Fibroblast of gingiva (primary cell): ENCODE measurements at places on chromosomes 2 and 18.

DNA sequence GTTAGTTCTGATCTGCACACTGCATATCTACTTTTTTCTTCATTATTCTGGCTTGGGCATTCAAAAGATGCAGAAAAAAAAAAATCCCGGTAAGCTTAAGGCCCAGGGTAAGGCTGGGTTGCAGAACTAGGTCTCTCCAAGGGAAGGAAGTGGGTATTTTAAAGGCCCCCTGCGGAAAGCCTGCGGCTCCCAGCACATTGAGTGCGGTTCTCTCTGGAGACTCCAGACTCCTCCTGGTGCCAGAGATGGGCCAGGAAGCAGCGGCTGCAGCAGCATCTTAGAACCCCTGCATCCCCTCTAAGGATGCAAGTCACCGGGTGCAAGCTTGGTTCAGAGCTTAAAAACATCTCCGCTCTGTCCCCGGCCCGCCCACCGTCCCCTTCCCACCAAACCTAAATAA is 49.5 kb downstream of the TGIF1 start:
- DNase-seq = no peak

- no peak for DNase-seq
These were observed 520.1 kb downstream of the BCL11A start for GRCh38 chr2:60033325-60033724.

GRCh38 chr2:51304311-51304710 is 272.4 kb upstream of the NRXN1 start:
- no peak for DNase-seq

GRCh38 chr2:237218756-237219155 is 133.1 kb downstream of the COPS8 start:
- DNase-seq = peak; percentile 60

- DNase-seq = no peak
These were observed 14.1 kb downstream of the MFF start for GRCh38 chr2:227339098-227339599.

GRCh38 chr2:102233132-102233884 is 46.5 kb downstream of the IL1RL2 start:
- no peak for DNase-seq

GRCh38 chr2:113977660-113978523 is 88.0 kb downstream of the ACTR3 start:
- peak; percentile 19 for DNase-seq

DNA sequence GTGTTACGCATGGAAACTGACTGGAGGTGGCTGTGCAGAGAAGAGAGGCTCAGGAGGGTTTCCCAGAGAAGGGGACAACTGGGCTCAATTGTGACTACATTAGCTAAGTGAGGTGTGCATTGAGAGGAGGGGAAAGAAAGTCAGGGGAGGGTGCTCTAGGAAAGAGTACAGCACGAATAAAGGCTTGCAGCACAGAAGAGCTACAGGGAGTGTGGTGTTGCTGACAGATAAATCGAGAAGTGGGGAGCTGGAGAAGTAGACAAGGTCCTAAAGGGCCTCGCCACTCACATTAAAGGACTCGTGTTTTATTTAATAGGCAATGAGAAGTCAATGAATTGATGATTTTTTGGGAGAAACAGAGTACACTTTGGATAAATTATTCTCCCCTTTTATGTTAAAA is 65.7 kb upstream of the CTAGE1 start:
- DNase-seq = no peak

DNA sequence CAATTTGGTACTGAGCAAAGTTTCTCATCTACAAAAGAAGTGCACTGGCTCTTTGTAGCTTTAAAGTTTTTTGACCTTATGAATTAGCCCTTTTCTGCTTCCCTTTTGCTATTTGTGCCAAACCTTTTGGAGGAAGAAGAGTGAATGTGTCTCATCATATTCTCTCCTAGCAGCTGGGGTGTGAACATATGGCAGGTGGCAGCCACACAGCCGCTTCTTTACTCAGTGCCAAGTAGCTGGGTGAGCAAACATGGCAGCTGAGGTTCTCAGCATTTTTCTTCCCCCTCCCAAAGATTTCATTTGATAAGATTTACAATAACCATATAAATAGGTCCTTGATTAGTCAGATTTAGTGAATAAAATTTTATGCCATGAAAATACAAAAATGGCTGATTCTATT is 46.7 kb upstream of the STK17B start:
- no peak for DNase-seq

GRCh38 chr2:226792155-226792881 is 7.3 kb downstream of the IRS1 start:
- peak; percentile 18 for DNase-seq

DNA sequence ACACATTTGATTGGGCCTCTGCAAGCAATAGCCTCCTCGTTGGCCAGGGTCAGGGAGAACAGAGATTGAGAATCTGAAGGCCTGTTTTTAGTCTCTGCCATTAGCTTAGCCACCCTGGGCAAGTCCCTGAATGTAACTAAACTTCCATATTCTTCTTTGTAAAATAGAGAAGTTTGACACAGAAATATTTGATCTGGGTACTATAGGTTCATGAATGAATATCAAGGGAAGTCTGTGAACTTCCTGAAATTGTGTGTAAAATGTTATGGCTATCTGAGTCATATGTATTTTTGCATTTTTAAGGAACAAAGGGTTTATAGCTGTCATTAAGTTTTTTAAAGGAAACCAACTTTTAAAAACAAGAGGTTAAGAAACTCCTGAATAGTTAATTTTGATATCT is 23.2 kb downstream of the RND3 start:
- DNase-seq = no peak

- no peak for DNase-seq
These were observed 135.0 kb downstream of the SMAD2 start for GRCh38 chr18:47795434-47795814.

DNA sequence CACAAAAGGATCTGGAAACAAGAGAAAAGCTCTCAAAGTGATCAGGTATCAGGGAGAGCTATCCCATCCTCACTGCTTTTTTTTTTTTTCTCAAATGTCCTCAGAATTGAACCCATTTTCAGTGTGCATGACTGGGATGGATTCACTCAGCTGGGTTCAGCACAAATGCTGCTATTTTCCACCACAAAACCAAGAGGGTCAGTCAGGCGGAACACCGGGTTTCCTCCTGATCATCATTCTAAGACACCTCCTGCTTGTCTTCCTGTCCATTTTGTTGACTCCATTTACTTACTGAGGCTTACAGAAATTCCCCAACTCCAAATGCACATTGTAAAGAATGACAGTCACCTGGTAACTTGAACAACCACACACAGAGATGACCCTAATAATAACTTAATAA is 39.9 kb downstream of the CYRIA start:
- DNase-seq = no peak

DNA sequence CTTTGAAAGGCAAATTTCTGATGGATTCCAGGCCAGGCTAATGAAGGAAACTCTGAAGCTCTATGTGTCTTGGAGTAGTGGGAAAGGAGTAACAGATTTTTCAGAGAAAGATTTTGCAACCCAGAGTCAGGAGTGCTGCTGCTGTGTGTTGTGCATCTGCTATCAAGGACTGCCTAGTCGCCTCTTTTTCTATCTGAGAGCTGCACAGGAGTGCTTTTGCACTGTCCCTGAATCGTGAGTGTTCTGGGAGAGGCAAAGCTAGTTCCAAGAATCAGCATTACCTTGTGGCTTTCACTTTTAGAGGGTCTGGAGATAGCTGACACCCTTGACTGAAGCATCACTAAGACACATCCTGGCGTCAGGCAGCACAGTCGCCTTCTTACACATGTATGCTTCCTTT is 336.4 kb downstream of the PARD3B start:
- no peak for DNase-seq

DNA sequence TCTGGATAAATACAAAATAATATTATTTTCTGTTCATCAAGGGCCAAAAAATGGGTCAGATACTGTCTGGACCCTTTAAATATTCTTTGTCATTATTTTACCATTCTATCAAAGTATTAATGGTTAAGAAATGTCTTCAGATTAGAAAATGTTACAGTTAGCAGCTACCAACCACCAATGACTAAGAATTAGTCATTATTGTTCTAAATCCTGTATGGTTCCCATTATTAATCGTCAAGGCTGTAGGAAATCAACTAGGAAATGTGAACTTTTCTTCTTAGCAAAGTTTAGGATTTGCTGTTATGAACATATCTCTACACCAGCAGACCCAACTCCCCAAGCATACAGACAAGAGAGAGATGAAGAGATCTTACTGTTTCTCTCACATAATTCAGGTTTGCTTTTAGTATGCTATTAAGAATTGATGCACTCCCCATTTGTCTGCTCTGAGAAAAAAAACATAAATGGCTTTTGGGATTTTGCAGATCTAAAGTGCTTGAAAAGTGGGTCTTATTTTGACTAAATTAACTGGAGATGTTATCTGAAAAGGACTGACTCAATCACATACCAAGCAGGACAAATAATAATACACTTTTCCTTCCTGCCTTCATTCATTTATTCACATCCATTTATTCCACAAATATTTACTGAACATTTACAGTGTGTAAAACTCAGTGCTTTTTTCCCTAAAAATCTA is 147.7 kb downstream of the PPP1R1C start:
- DNase-seq = peak; percentile 2

DNA sequence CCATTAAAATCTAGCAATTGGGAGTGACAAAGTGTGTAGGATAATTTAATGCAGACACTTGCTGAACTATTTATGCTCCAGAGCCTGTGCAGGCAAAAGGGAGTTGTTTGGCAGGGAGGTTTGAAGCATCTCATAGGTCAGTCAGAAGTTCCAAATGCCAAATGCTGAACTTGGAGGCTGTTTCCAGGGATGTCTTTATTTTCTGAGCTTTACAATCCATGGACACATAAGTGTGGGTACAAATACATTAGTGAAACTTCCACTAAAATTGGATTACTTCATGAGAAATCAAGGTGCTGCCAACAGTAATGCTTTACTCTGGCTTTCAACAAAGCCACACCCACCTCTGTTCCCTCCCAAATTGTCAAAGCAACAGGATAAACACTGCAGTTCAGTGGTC is 422.1 kb upstream of the SETBP1 start:
- DNase-seq = no peak

DNA sequence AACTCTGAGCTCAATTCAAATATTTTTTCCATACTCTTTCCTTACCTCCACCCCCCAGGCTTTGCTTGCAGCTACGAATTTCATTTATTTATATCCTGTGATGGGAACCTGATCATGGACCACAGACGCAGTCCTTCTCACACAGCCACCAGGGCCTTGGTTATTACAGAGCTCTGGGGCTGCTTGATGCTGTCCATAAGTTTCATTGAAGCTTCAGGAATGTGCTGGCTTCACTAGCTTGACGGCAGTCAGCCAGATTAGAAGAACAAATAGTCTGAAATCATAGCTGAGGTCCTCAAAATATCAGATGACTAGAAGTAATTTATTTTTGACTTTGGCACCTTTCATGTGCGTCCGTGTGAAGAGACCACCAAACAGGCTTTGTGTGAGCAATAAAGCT is 104.9 kb downstream of the VWA3B start:
- DNase-seq = no peak

- peak; percentile 80 for DNase-seq
These were observed 433 bp downstream of the ZFP36L2 start for GRCh38 chr2:43225788-43226557.

DNA sequence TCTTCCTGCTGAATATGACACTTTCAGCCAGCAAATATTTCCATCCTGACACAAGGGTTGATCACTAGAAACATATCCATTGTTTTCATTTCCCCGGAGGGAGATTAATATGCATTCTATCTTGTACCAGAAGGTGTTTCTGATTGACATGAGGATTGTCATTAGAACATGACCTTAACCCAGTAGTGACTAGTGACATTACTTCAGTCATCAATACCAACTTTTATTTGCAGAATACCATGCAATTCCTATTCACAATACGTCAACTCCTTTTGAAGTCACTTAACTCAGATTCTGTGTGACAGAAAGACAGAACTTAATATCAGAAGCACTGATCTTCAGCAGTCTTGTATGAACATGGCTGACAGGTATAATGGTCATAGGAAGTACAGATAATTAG is 1108.9 kb upstream of the CRIM1 start:
- DNase-seq = no peak

DNA sequence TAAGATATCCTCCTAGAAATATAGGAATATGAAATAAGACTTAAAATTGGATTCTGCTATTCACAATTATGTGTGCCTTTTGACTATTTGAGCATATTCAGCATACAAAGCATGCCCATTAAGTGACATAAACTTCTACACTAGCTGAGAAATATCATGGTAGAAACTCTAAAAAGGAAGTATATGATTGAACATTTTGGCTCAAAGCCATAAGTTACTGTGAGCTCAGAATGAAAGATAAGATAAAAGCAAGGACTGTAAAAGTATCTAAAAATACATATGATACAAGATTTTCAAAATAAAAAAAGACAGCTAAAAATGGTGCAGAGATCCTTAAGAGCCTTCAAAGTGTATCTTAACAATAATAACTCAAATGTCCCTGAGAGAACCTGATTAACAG is 340.5 kb upstream of the SLC39A10 start:
- DNase-seq = no peak
